ENCODE measurements at places on chromosomes 12 and 14. TPM values are rescaled to one million over a fixed set of nuclear protein-coding genes. Genes with fewer than 3 reads are reported as not detected.

OTOGL gene
- total RNA-seq, result 1.6 TPM

PIWIL1 gene
- not detected for total RNA-seq

ZC3H14 gene
- 49.7 TPM for total RNA-seq

SLC25A21 gene
- total RNA-seq, result 0.40 TPM

ADAM20 gene
- total RNA-seq, result 1.7 TPM

TAS2R14 gene
- 1.7 TPM for total RNA-seq

MSRB3 gene
- total RNA-seq, result 96.9 TPM

KIF5A gene
- 0.26 TPM for total RNA-seq

IL31 gene
- total RNA-seq, result not detected

NTS gene
- total RNA-seq, result 0.44 TPM

POTEM gene
- not detected for total RNA-seq

IFNG-AS1 gene
- 0.26 TPM for total RNA-seq

NEUROD4 gene
- total RNA-seq, result not detected

ZDHHC22 gene
- total RNA-seq, result not detected

SDSL gene
- total RNA-seq, result 17.0 TPM

SINHCAF gene
- total RNA-seq, result 5.0 TPM

NANOG gene
- total RNA-seq, result not detected

GLT8D2 gene
- total RNA-seq, result 82.5 TPM

PIK3C2G gene
- not detected for total RNA-seq

FOXN4 gene
- not detected for total RNA-seq

KRT4 gene
- not detected for total RNA-seq

KCNA5 gene
- total RNA-seq, result not detected

INHBC gene
- total RNA-seq, result not detected

KRT71 gene
- not detected for total RNA-seq

CMKLR1 gene
- 6.5 TPM for total RNA-seq

FLVCR2 gene
- total RNA-seq, result 0.75 TPM

SYT1 gene
- 1.1 TPM for total RNA-seq

TAS2R8 gene
- not detected for total RNA-seq

RHEBL1 gene
- total RNA-seq, result 0.40 TPM

KLHL33 gene
- total RNA-seq, result 0.13 TPM

RNU6-8 gene
- total RNA-seq, result not detected

ZNF385A gene
- 0.92 TPM for total RNA-seq

CLEC9A gene
- not detected for total RNA-seq

RHOF gene
- total RNA-seq, result 3.7 TPM

CD163L1 gene
- 3.6 TPM for total RNA-seq

ITGB7 gene
- 1.5 TPM for total RNA-seq

IL26 gene
- not detected for total RNA-seq

COX8C gene
- total RNA-seq, result not detected

ISM2 gene
- total RNA-seq, result not detected
